NCI-H446 (cell line): ENCODE measurements at places on chromosomes 3 and 15.

DNA sequence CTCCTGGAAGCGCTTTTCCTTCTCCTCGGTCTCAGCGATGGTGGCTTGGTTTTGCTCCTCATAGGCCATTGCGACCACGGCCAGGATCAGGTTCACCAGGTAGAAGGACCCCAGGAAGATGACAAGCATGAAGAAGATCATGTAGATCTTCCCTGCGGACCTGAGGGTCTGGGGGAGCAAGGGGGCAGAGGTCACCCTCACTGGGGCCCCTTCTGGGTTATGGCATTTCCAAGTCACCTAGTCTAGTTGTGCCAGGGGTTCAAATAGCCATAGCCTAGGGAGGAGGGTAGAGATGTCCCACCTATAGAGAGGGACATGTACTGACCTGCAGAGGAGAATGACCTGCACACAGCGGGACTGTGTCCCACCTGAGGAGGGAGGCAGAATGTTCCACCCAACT lies 43.5 kb downstream of the SCN5A start:
- DNase-seq, result no peak

- DNase-seq, result no peak
Measured at GRCh38 chr3:128232376-128233178, 79.3 kb downstream of the EEFSEC start.

DNA sequence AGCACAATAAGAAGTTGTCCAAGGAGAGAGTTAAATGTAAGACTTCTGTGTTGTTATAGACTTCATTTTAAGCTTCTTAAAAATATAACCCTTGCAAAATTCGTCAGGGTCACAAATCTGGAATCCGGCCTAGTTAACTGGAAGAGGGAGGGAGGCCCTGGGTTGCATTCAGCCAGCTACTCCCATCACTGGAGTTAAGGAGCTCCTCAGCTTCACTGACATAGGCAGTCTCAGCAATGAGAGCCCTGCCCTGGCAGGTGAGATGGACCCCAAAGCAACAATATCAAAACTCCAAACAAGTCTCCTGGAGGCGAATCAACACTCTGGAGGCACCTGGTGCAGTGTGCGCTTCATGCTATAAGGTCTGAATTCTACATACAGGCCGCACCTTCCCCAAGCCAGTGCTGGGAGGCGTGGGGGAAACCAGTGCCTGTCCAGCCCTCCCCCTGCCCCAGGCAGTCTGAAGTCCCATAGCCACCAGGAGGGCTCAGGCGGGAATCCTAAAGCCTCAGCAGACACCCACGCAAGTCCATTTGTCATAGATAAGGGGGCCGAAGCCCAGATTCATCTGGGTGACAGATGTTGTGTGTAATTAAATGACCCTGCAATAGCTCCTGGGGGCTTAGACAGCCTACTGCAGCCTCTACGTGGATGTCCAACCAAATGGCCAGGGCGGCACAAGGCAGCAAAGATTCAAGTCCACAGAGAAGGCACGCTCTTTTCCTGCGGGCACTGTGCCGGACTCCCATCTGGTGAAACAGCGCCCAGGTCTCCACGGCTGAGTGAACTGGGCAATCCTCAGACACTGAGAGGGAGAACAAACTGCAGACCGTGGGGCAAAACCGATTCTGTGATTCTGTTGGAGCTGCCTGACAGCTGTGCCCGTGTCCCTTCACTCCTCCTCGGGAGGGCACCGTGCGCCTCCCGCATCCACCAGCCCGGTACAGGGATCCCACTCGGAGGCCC lies 64.9 kb downstream of the ATP10A start:
- DNase-seq, result no peak

- DNase-seq, result peak; percentile 18
Measured at GRCh38 chr3:132228923-132229322, 88.3 kb upstream of the ACP3 start.

DNA sequence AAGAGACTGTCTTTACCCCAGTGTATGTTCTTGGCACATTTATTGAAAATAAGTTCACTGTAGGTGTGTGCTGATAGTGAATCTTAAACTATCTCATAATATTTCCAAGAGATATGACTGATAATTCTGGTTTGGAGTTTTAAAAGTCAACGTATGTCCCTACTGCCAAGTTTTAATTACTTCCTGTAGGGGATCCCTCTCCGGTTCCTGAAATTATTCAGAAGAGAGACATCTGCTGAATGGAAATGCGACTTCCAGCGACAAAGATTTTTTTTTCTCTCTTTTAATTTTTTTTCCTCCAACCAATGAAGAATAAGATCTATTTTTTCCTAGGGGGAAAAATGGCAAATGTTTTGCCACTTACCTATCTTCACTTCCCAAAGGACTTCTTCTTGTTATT lies 498.9 kb upstream of the TGFBR2 start:
- DNase-seq, result no peak

GRCh38 chr3:4735243-4735642 lies 242.1 kb downstream of the ITPR1 start:
- DNase-seq, result no peak

DNA sequence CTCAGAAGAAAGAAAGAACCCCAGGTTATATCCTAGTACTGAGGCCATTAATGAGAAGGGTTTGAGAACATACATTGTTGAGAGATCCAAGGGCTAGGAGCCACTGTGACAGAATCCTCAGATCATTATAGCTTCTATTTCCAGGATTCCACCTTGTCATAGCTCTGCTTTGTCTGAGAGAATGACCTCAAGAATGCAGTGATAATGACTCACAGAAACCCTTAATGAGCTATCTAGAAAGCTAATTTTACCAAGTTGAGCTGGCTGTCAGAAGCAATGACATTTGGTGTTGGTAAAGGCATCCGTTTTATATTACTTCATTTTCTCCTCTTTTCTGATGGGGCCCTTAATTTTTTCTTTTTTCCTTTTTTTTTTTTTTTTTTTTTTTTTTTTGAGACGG lies 10.9 kb downstream of the TRIP4 start:
- no peak for DNase-seq

DNA sequence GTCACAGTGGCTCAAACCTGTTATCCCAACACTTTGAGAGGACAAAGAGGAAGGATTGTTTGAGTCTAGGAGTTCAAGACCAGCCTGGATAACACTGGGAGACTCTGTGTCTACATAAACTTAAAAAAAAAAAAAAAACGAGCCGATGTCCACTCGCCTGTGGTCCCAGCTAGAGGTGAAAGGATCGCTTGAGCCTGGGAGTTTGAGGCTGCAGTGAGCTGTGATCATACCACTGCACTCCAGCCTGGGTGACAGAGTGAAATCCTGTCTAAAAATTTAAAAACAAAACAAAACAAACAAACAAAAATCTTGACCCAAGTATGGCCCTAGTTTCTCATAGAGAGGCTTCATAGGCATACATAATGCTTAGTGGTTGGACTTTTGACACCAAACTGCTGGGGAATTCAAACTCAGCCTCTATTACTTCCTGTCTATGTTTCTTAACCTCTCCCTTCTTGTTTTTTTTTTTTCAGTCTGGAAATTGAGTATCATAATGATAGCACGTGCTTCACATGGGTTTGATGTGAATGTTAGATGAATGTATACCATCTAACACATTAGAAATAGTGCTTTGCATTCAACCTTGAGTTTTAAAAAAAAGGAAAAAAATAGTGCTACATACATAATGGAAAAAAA lies 46.4 kb upstream of the CAPN7 start:
- no peak for DNase-seq

DNA sequence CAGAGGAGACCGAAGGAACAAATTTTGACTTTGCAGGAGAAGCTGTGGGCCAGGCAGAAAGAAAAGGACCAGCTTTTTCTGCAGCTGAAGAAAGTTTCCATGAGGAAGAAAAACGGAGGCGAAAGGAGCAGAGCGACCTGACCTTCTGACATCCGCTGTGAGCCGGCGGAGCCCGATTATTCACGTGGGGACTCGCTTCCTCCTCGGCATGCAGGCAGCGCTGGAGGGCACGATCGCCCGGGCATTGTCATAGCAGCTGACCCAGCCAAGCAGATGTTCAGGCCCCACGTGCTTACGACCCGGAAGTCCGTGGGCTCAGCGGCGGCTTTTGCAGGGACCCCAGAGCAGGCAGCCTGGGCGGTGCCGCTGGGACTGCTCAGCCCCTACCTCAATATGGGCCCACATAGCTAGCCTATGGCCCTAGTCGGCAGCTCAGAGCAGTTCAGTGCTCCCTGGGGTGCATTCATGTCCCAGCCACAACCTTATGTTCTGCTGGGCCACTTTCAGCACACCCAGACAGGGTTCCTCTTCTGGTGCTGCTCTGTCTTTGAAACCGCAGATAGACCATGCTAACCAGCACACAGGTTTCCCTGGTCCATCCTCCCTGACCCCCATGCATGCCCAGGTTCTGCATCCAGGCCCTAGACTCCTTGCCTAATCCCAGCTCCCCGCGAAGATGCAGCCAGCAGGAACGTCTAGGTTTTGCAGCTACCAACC lies 10.5 kb upstream of the EIF4A2 start:
- DNase-seq, result no peak

GRCh38 chr3:195257454-195258448 lies 13.2 kb downstream of the XXYLT1 start:
- peak; percentile 10 for DNase-seq
